GM06990 (cell line): ENCODE measurements at places on chromosomes 12 and 14.

DNA sequence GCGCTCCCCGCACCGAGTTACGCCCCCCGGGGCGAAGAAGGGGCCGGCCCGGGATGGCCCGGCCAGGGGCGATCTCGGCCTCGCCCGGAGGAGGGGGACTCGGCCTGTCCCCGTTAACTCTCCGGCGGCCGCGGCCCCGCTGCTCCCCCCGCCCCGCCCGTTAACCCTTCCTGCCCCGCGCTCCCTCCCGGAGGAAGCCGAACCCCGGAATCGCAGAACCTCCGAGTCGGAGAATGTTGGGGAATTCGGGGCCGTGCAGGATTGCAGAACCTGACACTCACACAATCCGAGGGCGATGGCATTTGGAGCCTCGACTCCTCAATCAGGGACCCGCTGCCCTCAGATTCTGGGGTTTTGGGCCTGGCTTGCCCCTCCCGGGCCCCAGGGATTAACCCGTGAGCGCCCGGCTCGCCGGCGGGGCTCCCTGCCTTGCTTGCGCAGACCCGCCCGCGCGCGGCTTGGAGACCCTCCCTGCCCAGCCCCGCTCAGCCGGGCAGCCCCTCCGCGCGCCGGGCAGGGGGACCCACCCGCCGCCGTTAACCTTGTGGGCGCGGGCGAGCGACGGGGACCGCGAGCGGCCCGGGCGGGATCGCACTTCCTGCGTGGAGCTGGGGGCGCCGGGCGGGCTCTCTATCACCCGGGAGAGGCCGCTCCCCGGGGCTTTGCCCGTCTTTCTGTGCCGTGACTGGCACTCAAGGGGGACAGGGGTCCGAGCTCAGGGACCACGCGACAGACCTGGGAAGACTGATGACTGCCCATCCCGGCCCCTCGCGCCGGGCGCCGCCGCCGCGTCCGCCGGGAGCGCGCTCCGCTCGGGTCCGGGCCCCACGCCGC lies 18.8 kb downstream of the BEGAIN start:
- DNase-seq, result no peak

GRCh38 chr12:14239935-14240872 lies 125.3 kb upstream of the ATF7IP start:
- DNase-seq, result peak; percentile 83

GRCh38 chr14:98445718-98446117 lies 826.3 kb downstream of the BCL11B start:
- DNase-seq, result no peak

- no peak for DNase-seq
Observed at GRCh38 chr14:58808828-58809227, 171.1 kb downstream of the DACT1 start.

GRCh38 chr12:67647181-67647798 lies 1.3 kb upstream of the DYRK2 start:
- DNase-seq, result peak; percentile 9

DNA sequence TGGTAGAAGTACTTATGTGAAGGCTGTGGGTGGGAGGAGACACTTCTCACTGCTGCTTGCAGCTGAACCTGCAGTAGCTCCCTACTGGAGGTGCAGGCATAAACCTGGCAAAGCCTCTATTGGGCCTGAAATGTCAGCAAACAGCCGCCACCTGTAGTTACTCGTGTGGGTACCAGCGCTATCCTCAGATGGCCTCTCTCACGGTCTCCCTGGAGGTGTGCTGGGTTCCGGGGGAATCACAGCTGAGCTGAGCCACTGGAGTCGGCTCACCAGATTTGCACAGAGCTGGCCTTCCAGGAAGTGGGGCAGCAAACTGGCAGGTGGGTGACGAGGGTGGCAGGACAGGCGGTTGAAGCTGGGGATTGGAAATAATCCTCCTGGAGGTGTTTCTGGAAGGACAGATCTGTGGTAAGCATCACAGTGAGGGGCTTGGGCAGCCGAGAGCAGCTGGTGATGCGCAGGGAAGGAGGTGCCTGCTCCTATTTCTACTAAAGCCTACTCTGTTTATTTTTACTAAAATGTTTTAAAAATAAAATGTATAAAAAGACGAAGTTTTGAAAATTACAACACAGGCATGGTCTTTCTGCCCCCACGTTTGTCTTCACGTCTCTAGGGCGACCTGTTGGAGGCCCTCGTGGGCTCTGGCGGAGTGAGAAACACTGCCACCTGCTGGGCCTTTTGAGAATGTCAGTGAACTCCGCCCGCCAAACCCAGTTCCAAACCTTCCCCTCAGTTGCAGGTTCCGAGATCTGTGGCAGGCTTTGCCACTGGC lies 67.8 kb upstream of the PLEKHG3 start:
- DNase-seq, result peak; percentile 33

DNA sequence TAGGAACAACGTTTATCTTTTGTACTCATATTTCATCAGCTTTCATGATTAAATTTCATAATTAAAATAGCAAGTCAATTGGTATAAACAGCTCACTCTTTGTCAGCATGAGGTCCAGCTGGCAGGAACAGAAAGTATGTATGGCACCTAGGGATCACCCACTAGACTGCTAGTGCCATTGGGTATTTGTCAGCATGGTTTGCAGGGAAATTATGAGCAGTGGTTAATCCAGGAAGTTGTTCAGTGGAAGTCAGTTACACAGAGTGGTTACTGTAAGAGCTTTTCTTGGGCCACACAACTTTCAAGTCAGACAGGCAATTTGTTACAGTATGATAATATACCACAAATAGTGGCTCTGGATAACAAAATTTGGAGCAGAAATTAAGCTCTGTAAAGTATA lies 340.3 kb upstream of the RGS6 start:
- DNase-seq, result no peak

DNA sequence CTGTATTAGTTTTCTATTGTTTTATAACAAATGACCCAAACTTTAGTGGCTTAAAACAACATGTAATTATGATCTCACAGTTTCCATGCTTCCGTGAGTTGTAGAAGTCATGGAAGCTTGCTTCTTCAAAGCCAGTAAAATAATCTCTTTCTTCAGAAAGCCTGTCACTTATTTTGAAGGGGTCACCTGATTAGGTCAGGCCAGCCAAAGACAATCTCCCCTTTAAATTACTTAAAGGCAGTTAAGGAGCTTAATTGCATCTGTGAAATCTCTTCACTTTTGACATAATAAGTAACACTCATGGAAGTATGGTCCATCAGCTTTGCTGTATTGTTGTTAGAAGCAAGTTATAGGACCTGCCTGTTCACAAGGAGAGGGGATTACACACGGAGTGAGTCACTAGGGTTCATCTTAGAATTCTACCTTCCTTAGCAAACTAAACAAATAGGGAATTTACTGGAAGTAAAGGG lies 89.8 kb downstream of the FAR2 start:
- no peak for DNase-seq

DNA sequence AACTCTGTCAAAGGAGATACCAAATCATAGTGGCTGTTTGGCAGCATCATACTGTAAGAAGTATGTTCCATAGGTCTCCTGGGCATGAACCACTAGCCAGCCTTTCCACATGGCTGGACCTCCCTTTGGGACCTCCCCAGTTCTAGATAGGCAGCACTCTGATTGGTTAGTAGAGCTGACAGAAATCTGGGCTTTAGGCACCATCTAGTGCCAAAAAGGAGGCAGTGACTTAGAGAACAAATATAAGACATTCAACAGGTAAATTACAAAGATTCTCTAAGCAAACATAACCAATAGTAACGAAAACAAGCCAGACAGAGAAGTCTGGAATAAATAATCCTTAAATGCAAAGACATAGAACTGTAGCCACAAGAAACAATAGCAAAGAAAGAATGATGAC lies 148.0 kb upstream of the PDE3A start:
- DNase-seq, result no peak

DNA sequence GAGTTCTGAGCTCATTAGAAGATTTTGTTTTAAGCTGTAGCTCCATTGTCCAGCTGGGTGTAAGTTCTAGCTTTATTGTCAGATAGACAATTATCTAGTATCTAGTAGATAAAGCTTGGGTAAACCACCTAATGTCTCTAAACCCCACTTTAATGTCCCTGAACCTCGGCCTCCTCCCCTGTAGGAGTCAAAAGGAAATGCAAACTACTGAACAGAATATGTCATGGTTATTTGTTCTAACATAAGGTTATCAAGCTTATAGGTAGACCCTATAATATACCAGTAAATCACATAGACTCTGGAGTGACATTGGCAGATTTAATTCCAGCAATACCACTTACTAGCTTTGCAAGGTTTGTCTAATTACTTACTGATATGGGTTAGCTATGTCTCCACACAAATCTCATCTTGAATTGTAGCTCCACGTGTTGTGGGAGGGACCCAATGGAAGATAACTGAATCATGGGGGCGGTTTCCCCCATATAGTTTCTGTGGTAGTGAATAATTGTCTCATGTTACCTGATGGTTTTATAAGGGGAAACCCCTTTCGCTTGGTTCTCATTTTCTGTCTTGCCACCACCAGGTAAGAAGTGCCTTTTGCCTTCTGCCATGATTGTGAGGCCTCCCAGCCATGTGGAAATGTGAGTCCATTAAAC lies 29.4 kb downstream of the BCAT1 start:
- DNase-seq, result no peak

- no peak for DNase-seq
Observed at GRCh38 chr14:23538785-23539184, 12.8 kb downstream of the ZFHX2 start.

DNA sequence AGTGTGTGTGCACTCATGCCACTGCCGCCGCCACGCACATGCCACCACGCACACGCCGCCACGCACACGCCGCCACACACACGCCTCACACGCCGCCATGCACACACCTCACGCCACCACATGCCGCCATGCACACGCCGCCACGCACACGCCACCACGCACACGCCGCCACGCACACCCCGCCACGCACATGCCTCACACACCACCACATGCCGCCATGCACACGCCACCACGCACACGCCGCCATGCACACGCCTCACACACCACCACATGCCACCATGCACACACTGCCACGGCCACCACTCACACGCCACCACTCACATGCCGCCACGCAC lies 6.3 kb downstream of the CLBA1 start:
- no peak for DNase-seq

DNA sequence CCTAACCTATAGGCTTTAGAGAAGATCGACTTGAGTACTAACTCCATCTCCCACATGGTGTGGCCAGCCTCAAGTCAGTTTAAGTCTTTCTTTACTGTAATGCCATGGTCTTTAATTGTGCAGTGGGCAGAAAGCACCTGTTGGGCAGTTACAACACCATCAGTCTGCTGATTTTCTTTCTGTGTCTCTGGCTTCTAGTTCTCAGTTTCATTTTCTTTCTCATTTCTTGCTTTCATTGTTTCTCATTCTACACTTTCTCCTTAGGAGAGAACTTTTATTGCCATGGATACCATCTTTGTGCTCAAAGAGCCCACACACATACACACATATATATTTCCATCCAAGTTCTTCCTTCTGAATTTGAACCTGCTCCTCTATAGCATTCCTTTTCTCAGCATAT lies 96.1 kb upstream of the SLC16A7 start:
- DNase-seq, result no peak

- no peak for DNase-seq
Observed at GRCh38 chr12:52298677-52299190, 7.4 kb upstream of the KRT81 start.

DNA sequence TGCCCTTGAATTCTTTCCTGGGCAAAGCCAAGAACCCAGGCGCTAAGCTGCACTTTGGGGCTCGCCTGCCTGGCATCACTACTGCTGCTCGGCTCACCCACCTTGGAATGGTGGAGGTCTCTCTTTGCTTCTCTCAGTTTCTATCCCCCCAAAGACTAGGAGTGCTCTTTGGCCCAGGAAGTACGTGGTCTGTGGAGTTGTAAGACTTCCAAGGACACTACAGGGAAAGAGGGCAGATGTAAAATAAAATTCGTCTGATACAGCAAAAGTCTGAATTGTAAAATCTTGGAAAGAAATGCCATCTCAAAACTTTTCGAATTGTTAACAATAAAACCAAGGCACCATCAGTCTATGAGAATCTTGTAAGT lies 52.5 kb upstream of the MAP1LC3B2 start:
- no peak for DNase-seq

- no peak for DNase-seq
Observed at GRCh38 chr12:120474616-120474960, 5.0 kb upstream of the SRSF9 start.

DNA sequence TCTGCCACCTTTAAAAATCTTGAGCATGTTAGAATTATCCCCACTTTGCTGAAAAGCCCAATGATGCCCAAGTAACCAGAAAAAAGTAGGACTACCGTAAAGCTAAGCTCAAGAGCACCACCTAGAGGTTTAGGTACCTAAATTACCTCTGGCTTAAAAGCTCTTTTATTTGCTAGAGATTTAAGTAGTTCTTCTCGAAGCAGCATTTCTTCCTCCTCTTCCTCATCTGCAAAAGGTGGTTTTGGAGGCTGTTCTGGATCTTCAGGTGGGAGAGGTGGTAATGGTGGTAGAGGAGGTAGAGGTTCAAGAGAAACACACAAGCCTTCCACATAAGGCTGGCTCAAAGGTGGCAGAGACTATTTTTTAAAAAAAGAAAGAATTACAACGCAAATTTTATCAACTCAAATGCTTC lies 26.9 kb downstream of the ZFC3H1 start:
- peak; percentile 32 for DNase-seq

GRCh38 chr12:121806009-121806545 lies 2.3 kb downstream of the SETD1B start:
- DNase-seq, result no peak

- DNase-seq, result no peak
Observed at GRCh38 chr12:7864601-7865150, 8.0 kb downstream of the SLC2A14 start.

- DNase-seq, result no peak
Observed at GRCh38 chr12:9895215-9895971, 14.1 kb downstream of the KLRF2 start.

DNA sequence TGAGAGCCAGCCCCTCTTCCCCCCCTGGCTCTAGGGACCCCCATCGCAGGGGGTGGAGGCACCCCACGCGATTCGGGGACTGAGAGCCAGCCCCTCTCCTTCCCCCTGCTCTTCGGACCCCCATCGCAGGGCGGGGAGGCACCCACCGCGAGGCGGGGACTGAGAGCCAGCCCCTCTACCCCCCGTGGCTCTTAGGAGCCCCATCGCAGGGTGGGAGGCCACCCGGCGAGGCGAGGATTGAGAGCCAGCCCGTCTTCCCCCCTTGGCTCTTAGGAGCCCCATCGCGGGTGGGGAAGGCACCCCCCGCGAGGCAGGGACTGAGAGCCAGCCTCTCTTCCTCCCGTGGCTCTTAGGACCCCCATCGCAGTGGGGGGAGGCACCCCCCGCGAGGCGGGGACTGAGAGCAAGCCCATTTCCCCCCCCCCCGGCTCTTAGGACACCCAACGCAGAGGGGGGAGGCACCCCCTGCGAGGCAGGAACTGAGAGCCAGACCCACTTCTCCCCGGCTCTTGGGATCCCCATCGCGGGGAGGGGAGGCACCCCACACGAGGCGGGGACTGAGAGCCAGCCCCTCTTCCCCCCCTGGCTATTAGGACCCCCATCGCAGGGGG lies 45.6 kb downstream of the DDX11 start:
- no peak for DNase-seq
